Activated T-cell treated with anti-CD3 and anti-CD28 coated beads for 1 hour (primary cell): ENCODE measurements at places on chromosomes 11 and 22.
A peak's percentile ranks its signal among the peaks of the same experiment; 100 is the strongest.

DNA sequence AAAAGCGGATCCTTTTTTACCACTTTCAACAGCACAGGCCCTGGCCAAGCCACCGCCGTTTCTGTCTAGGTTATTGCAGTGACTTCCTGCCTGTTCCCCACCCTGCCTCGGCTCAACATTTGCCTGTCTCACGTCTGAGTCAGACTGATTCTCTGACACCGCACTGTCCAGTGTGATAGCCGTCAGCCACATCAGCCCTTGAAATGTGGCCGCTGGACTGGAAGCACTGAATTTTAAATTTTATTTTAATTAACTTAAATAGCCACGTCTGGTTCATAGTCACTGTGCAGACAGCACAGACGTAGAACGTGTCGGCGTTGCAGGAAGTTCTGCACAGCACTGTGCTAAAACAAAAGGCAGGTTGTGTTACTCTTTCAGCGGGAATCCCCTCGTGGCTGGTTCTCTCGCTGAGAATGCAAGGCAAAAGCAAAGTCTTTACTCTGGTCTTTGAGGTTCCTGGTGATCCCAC is 56.3 kb upstream of the ADSL start:
- DNase-seq: peak; percentile 48

DNA sequence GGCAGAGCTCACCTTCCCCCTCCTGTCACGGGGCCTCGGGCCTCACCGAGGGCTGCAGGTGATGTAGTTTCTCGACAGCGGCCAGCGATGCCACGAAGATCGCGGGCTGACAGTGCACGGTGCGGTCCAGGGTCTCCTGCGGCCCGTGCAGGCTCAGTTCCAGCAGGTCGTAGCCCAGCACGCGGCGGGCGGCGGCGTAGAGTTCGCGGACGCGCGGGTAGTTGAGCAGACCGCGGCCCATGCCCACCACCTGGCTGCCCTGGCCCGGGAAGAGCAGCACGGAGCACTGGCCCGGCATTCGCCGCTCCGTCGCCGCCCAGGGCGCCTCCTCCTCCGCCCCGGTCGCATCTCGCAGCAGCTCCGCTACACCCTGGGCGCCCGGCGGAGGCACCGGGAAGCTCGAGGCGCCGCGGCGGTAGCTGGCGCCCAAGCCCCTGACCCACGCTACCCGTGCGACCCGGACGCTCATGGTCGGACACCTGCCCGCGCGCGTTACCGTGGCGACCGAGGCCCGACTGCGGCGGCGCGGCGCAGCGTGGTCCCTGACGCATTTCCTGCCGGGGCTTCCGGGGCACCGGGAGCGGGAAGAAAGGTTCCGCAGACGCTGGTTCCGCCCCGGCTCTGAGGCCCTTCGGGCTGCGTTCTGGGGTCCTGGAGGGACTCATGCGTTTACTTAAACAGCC is at the start of gene MCAT:
TSS of gene MCAT (minus strand) at position 519 of the 683 bp plus-strand sequence. CDS start at position 469, 50 bp downstream.
- DNase-seq: peak; percentile 70

- DNase-seq: no peak
Measured at GRCh38 chr22:27136596-27136995, 479.2 kb downstream of the MIAT start.

- DNase-seq: peak; percentile 87
Measured at GRCh38 chr22:20020533-20021195, at the start of gene TANGO2. TANGO2 (plus strand) TSS chr22:20021110; CDS start chr22:20036799, 15,689 bp downstream.

DNA sequence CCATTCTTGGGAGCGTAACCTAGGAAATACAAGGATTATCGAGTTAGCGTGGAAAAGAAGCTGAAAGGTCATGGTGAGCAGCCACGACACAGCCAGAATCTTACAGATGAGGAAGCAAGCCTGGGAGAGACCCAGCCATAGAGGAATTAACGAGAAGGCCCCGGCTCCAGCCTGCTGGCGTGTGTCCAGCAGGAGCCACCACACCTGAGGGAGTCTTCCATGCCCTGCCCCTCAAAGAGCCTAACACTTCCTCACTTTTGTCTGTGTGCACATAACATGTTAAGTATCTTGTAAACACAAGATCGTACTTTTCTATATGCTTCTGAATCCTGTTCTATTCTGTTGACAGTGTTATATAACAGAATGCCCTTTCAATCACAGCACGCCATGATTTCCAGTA is 18.1 kb downstream of the CECR2 start:
- no peak for DNase-seq

- no peak for DNase-seq
Measured at GRCh38 chr11:112615891-112616290, 345.3 kb upstream of the NCAM1 start.

- no peak for DNase-seq
Measured at GRCh38 chr22:47091921-47092700, 329.7 kb downstream of the TBC1D22A start.

- DNase-seq: no peak
Measured at GRCh38 chr22:22092974-22093373, 110.4 kb upstream of the TOP3B start.

DNA sequence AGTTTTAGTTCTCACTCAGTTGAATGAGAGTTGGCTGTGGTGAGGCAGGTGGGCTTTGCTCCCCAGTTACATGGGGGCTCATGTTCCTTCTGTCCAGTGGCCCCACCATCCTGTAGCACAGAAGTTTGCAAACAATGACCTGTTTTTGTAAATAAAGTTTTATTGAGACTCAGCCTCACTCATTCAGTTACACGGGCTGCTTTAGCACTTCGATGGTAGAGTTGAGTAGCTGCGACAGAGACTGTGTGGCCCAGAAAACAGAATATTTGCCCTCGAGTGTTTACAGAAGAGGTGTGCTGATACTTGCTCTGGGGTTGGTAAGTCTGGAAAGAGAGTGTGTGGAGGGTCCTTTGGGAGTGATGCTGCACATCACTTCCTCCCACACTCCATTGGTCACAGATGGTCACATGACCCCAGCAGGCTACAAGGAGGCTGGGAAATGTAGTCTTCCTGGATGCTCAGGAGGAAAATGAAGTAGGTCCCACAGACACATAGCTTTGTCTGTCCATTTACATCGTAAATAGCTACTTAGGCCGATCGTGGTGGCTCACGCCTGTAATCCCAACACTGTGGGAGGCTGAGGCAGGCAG is 34.6 kb downstream of the IFT27 start:
- no peak for DNase-seq

- no peak for DNase-seq
Measured at GRCh38 chr22:39474351-39475111, 17.7 kb downstream of the MGAT3 start.

- DNase-seq: no peak
Measured at GRCh38 chr11:134372961-134373360, 39.1 kb downstream of the B3GAT1 start.

DNA sequence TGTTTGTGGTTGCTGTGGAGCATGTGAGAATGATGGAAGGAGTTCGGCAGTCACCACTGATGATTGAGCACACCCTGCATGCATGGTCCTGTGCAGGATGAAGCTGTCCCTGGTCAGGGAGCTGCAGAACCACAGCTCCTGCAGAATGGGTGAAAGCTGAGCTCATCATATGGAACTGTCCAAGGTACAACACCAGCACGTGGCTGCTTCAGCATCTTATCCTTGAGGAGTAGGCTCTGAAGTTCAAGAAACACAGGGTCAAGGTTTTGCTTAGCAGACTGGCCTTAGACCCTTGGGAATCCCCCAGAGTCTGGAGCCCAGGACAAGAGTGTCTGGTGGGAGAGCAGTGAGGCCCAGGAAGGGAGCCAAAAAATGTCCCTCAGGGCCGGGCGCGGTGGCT is 182.4 kb upstream of the LARGE1 start:
- no peak for DNase-seq

GRCh38 chr11:125994509-125994908 is 48.7 kb downstream of the VSIG10L2 start:
- no peak for DNase-seq

DNA sequence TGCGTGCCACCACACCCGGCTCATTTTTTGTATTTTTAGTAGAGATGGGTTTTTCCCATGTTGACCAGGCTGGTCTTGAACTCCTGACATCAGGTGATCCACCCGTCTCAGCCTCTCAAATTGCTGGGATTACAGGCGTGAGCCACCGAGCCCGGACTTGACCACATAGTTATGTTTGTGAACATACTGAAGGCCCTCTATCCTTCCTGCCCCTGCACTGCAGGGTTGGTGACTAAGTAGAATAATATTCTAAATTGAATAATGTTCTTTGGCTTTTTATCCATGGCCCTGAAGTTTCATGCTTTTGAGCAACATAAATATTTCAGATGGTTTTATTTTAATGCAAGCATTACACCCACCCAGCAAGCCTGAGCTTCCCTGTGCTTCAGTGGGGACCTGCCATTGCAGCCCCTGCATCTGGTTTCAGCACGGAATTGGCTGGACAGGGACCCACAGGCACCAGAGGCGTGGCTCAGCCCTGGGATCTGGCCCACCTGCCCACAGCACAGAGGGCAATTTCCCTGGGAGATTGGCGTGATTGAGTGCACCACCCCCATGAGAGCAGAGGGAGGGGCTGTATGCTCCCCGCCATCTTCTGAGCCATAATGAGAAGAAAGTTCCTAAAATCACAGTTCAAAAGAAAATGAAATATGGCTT is 460.5 kb downstream of the BRD1 start:
- no peak for DNase-seq

DNA sequence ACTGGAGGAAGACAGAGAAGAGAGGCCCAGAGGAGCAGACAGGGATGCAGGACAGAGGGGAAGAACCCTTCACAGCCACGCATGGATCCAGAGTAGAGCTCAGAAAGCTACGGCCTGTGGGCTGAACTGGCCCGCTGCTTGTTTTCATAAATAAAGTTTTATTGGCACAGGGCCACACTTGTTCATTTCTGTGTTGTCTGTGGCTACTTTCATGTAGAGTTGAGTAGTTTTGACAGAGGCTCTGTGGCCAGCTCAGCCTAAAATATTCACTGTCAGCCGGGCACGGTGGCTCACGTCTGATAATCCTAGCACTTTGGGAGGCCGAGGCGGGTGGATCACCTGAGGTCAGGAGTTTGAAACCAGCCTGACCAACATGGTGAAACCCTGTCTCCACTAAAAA is 26.2 kb upstream of the GAL start:
- DNase-seq: no peak

DNA sequence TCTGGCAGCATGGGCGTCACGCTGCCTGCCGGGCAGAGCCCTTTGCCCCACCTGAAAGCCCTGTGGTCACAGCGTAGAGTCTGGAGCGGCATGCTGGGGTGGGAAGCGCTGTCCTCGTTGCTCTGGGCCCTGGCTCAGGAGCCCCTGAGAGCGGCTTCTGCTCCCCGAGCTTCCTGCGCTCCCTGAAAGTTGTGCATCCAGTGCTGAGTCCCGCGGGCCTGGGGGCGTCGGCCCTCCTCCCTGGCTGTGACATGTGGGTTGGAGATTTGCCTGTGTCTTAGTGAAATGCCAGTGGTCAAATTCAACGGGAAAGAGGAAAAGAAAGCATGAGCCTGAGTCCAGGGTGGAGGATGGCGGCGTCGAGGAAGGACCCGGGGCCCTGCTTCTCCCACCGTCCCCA is 1208.0 kb downstream of the BRD1 start:
- DNase-seq: no peak

DNA sequence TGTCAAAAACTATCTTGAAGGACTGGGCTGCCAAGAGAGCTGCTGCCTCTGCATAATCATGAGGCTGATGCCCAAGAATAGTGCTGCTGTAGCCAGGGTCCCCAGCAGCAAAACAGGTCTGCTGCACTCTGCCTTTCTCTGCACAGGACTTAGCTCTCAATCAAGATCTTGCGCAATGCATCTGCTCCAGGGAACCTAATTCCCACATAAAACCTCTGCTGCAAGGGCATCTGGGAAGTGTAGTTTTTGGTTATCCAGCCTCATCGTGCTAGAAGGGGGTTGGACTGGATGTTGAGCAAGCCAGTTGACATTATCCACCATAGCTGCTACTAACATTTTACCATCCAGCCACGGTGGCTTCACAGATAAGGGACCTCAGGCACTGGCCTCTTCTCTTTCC is 192.7 kb downstream of the C11orf91 start:
- no peak for DNase-seq

- DNase-seq: no peak
Measured at GRCh38 chr22:24592058-24592850, 619 bp downstream of the LRRC75B start.

DNA sequence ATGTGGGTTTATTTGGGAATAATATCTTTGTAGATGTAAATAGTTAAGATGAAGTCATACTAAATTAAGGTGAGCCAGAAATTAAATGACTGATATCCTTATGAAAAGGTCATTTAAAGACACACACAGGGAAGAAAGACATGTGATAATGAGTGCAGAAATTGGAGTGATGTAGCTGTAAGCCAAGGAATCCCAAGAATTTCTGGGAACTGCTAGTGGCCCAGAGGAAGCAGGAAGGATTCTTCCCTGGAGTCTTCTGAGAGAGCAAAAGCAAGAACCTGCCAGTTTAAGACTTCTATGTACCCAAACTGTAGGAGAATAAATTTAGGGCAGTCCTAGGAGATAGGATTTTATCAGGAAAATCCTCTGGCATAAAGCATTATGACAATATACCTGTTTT is 66.9 kb downstream of the LRRC4C start:
- DNase-seq: no peak

DNA sequence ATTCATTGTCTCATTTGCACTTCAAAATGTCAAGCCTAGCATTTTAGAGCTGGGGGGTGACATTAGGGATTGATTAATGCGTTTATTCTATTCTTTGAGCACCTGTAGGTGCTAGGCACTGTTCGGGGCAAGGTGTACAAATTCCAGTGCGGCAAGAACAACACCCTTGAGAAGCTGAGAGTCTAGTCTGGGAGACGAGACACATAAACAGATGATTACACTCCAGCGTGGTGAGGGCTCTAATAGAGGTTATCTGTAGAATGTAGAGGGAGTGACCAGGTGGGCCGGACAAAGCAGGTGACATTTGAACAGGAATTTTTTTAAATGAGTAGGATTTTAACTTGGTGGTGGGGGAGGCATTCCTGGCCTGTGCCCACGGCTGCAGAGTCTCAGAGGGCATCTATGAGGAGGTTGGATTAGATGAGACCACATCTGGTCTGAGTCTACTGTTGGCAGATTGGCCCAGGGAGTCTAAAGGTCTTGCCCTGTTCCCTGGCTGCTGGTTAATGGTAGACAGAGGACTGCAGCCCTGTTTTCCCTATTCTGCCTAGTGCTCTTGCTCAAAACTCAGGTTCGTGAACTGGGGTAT is 970 bp downstream of the CAT start:
- DNase-seq: no peak

DNA sequence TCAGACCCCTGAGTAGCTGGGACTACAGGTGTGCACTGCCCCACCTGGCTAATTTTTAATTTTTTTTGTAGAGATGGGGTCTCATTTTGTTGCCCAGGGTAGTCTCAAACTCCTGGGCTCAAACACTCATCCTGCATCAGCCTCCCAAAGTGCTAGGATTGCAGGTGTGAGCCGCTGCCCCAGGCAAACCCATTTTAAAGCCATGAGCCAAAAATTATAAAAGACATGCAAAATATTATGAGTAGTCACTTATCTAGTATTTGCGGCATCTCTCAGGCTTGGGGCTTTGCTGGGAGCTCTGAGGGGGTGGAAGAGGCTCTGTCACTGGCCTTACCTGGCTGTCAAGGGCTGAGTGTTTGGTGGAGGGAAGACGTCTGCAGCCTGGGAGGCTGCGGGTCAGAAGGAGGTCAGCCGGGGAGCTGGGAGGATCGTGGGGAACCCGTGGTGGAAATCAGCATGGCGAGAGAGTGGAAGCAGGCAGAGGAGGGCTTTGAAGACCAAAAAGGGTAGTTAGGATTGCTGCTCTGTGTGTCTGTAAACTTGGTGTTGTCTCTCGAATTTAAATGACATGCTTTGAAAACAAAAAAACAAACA is 69.1 kb upstream of the PARVG start:
- DNase-seq: no peak
